ENCODE measurements at places on chromosomes 2 and 18.

DNA sequence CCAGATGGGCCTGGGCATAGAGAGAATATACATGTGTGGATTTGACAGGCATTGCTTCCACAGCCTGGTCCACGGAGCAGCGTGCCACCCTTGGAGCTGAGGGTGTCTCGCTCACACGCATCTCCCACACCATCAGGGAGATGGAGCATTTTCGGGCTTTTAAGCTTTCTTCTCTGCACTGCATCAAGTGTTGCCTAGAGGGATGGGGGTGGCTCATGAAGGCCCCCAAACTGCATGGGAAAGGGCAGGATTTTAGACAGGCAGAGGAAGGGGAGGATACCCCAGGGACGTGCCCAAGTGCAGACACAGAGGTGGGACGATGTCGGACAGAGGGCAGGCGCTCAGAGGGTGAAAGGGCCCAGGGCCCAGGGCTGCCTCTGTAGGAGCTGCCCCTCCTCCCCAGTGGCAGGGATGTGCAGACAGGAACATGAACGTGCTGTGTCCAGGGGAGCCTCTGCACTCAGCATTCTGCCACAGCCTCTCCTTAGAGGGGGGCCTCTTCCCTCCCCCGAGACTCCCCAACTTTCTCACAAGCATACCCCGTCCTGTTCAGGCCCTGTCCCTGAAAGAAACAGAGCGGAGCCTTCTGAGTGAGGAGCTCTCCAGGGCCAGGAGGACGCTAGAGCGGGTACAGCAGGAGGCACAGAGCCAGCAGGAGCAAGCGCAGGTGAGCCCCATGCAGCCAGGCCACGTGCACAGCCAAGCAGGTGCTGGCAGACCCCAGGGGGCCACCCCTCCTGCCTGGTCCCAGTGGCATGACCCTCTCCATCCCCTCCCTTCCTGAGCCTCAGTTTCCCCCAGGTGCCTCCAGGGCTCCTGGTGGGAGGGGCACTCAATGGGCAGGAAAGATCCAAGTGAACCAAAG, 42.9 kb upstream of the SNED1 start:
- DNase-seq: no peak

DNA sequence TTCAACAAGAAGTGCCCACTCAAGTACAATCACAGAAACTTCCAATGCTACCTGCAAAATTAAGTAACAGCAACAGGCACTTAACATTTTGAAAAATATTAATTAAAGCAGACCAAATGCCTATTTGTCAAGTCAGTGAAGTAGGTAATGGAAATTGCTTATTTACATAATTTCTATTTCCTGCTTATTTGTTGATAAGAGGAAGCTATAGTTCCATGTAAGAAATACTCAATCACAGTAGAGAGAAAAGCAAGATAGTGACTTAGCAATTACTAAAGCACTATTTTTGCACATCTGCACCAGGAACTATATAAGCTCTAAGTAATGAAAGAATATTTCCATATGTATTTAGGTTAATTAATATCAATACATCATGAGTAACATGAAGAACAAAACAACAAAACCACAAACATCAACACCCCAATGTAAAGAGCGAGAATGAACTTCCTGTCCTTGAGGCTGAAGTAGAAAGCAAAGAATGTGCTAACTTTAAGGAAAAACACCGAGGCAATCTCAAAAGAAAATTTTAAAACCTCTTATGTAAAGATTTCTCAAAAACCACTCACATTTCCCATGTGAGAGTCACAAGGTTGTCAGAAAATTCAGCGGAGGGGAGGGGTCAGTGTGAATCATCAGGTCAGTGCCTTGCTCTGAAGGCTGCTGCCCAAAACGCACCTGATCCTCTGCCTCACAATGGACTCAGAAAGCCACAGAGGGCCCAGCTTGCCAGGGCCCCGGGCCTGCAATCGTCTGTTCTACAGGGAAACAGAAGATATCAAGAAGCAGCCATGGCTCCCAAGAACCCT, 12.5 kb downstream of the NPC1 start:
- no peak for DNase-seq

- DNase-seq: no peak
Observed at GRCh38 chr2:24513281-24514071, 22.4 kb downstream of the NCOA1 start.

GRCh38 chr2:59171019-59171418, 929.9 kb upstream of the FANCL start:
- DNase-seq: no peak

GRCh38 chr2:212667751-212668316, 129.2 kb upstream of the ERBB4 start:
- no peak for DNase-seq

DNA sequence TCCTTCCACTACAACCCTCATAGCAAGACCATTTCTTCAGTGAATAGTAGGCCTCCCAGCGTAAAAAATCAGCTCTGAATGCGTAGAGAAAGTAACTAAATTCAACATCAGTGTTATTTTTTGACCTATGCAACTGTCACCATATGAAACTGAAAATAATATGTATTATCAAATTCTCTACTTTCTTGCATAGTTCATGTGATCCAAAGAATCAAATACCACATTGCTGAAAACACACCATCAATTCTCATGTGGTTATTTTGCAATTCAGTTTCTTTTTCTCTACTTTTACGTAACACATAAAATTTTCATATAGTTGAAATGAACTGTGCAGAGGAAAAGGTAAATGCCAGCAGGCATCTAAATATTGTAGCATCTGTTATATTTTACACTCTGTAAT, 208.5 kb upstream of the SPOPL start:
- no peak for DNase-seq

DNA sequence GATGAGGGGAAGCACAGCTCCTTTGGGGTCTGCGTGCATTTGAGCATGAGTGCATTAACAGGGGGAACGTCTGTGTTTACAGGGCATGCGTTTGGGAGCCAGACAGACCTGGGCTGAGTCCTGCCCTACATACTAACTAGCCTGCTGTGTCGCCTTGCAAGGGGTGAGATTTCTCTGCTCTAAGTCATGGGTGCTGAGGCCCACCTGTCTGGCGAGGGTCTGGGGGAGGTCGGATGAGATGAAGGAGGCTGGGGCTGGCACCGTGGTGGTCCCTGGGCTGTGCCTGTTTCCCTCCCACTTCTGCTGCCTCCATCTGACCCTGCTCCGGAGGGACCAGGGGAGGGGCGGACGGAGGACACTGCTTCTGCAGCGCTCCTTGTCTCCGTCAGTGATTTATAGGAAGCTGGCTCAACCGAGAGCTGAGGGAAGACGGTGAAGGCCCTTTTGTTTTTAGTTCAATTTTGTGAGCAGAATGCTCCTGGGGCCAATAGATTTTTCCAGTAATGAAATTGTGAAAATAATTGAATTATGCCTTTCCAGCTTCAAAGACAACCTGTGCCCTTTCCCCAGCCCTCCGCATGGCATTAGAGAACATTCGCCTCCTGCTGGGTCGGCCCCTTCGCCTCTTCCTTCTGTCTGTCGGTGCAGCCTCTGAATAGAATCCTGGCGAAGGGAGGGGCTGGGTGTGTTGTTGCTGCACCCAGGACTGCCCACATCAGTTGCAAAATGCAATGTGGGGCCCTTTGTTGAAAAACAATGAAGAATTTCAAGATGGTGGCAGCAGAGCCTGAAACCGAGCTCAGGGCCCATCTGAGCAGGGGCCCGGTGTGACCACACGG, 49.7 kb downstream of the RRM2 start:
- no peak for DNase-seq

DNA sequence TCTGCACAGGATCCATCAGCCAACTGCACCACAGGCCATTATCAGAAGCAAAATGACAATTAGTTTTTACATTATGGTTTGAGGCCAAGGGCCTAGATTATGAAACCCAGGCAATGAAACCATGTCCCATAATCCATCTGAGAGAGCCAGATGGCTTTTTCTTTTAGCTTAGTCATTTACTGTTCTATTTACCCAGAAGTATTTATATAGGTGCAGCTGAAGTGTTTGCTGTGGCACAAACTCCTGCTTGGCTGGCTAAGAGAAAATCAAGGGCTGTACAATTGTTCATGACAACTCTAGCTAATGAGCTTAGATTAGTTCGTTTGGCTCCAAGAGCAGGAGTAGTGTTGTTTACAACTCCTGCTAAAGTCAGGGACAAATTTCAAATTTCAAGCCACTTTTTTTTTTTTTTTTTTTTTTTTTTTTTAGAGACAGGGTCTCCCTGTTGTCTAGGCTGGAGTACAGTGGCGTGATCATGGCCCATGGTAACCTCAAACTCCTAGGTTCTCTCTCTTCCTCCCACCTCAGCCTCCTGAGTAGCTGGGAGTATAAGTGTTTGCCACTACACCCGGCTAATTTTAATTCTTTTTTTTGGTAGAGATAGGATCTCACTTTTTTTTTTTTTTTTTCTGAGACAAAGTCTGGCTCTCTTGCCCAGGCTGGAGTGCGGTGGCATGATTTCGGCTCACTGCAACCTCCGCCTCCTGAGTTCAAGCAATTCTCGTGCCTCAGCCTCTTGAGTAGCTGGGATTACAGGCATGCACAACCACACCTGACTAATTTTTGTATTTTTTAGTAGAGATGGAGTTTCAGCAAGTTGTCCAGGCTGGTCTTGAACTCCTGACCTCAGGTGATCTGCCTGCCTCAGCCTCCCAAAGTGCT, 18.4 kb upstream of the REV1 start:
- no peak for DNase-seq

DNA sequence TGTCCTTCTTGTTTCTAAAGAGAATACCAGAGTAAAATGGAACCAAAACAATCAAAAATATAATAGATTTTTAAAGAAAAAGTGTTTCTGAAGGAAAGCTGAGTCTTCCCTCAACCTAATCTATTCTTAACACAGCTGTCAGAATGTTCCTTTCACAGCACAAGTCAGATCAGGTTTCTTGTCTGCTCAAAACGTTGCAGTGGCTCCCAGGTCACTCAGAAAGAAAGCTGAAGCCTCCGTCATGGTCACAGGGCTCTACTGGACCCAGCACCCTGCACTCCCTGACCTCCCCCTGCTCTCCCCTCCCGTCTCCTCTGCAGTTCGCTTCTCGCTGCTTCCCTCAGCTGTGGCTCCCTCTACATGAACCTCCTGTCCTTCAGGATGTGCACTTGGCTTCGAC, 90.7 kb upstream of the PTPRM start:
- no peak for DNase-seq

DNA sequence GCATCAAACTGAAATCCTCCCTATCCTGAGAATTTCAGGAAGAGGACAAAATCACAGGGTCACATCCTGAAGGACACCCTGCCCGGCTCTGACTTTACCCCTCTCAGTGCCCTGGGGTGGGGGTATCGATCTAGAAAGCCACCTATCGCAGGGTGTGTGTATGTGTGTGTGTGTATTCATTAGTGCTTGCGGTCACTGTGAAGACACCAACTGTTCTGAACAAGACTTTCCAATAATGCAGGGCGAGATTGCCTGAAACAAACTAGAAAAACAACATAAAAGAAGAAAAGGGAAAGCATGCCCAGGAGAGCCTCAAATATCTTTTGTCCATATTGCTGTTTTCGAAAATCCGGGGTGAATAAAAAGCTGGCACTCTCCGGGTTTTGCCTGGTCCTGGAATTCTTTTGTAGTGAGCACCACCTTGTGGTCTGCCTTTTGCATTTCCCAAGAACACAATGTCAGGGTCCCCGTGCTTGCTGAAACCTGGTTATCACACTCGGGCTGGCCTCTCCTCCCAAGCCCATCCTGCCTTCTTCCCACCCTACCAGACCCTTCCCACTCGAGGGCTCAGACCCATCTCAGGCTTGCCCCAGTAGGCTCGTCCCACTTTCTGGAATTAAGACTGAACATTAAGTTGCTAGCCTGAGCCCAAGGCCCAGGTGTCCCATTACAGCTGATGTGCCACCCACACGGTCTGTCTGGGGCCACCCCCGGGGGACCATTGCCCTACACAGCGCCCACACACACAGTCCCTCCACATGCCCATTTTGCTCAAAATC, 25.0 kb upstream of the COPS8 start:
- no peak for DNase-seq

DNA sequence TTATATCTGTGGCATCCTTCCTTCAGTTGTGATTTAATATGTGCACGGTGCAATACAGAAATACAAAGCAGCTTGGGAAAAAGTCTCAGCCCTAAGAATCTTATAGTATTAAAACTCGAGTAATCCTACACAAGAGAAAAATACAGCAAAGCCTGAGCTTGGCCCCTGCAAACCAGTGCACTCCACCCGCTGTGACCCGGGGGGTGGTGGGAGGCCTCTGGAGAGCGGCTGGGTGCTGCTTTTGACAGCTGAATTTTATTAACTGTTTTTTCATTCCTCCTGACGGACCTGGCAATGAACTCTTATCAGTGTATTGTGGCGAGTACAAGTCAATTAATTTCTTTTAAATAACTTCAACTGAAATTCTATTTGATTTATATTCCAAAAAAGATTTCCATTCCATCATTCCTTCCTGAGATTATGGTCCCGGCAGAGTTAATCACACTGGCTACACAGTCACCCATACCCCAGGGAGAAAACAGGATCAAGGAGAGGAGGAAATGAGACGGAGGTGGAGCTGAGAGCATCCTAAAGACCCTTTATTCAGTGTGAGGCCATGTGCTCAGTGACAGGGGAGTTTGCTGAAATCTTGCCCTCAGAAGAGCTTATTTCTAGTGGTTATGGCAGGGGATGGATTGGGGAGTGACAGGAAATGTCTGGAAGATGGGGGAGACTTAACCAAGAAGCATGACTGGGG, 124.8 kb downstream of the KLHL29 start:
- no peak for DNase-seq

GRCh38 chr2:70357684-70358071, 55.8 kb upstream of the FAM136A start:
- no peak for DNase-seq

Measured in stimulated activated CD4-positive, alpha-beta T cell treated with anti-CD3 and anti-CD28 coated beads, Interleukin-1b, Interleukin-23, amount 100 ng/mL, for 1 hour (primary cell).